Head of caudate nucleus (tissue), 42 donors: ENCODE measurements at places on chromosomes 4 and X.

DNA sequence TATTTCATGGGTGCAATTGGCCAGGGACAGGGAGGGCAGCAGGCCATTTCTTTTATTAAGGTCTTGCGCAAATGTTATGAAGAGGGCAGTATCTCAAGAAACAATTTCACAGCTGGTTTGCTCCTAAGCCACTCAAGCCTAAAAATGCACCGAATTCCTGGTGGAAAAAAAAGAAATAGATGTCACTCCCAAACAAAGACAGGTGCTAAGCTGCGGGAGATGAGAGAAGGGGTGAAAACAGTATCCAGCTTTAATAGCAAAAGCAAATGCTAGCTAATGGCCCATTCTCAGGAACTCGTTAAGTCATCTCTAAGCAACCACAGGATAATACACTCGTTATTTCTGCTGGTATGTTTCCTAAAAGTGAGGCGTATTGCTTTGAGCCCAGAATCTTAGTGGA lies 116.4 kb downstream of the ARX start:
- no peak for DNase-seq

GRCh38 chr4:14168919-14169318 lies 541.4 kb upstream of the BOD1L1 start:
- DNase-seq: no peak

DNA sequence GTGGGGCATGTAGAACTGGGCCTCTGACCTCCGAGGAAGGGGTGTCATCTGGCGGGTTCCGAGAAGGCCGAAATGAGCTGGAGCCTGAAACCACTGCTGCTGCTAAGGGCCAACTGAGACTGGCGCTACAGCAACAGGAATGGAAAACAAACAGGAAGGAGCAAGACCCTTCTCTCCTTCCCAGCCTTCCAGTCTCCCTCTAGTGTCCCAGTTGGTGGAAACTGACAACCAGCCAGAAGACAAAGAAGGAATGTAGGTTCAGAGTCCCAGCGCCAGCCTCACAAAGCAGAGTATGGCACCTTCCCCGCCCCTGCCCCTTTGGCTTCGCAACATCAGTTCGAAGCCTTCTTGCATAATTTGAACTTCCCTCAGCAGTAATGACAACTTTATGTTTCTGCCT lies 24.4 kb upstream of the PDZD4 start:
- no peak for DNase-seq

- DNase-seq: peak; percentile 82
Observed at GRCh38 chr4:139176302-139177048, 543 bp downstream of the ELF2 start.

DNA sequence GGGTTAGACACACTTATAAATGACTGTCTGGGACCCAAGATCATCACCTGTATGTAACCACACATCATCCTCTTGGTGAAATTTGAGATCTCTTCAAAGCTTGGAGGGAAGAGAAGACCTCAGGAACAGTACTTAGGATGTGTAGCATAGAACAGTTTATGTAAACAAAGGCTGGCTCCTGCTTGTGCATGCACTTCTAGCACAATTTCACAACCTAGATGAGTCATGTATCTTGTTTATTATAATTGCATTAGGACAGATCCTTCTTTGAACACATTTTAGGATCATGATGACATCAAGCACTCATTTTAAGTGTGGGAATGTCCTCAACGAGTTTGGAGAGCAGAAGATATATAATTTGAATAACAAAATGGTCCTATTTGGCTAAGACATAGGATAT lies 26.3 kb upstream of the ZMAT1 start:
- no peak for DNase-seq

DNA sequence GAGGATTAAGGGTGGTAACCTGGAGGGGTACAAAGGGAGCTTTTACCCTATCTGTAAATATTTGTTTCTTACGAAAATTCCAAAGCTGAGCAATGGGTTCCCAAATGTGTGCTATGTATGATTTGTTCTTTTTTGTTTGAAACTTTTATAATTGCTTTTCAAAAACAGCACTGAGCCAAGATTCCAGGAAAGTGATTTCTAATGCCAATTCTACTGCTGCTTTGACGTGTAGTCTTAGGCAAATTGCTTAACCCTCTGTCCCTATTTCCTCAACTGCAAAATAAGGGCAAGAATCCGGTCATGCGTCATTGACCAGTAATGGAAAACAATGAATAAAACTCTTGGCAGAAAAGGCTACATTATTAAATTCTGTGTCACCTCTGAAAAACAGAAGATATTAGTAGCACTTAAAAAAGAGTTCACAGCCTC lies 454.7 kb downstream of the IL15 start:
- DNase-seq: no peak

DNA sequence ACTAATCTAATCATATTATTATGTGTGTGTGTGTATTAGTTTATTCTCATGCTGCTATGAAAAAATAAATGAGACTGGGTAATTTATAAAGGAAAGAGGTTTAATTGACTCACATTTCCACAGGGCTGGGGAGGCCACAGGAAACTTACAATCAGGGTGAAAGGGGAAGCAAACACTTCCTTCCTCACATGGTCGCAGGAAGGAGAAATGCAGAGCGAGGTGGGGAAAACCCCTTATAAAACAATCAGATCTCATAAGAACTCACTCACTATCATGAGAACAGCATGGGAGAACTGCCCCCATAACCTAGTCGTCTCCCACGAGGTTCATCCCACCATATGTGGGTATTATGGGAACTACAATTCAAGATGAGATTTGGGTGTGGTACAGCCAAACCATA lies 190.9 kb upstream of the TAPT1 start:
- DNase-seq: no peak

DNA sequence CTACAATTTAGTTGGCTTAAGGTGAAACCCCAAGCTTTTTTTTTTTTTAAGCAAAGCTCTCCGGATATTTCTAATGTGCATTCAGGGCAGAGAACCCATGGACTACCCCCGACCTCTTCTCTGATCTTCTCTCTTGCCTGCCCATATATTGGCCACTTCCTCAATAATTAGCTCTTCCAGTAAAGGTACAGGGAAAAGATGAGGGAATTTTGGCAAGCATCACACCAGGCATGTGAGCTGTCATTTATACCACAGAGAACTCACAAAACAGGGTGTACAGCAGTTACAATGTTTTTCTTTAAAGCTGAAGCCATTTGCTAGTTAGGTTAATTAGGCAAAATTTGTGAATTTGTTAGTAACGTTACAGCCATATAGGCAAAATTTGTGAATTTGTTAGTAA lies 73.3 kb downstream of the GAB1 start:
- no peak for DNase-seq

DNA sequence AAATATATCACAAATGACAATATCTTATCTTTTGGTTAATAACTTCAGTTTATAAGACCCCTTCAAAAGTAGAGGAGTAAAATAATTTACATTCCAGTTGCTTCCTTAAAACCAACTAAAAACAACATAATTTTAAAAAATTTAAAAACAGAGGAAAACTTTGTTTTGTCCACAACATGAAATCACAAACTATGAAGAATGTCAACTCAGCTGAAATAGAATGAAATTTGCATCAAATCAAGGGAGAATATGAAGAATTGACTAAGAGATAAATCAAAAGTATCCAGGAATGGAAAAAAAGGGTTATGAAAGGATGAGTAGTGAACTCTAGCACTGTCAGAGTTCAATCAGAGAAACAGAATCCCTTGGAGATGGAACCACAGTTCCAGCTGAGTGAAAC lies 2.2 kb upstream of the YY2 start:
- DNase-seq: no peak

- DNase-seq: no peak
Observed at GRCh38 chr4:139808808-139809756, 143.5 kb downstream of the MGST2 start.

DNA sequence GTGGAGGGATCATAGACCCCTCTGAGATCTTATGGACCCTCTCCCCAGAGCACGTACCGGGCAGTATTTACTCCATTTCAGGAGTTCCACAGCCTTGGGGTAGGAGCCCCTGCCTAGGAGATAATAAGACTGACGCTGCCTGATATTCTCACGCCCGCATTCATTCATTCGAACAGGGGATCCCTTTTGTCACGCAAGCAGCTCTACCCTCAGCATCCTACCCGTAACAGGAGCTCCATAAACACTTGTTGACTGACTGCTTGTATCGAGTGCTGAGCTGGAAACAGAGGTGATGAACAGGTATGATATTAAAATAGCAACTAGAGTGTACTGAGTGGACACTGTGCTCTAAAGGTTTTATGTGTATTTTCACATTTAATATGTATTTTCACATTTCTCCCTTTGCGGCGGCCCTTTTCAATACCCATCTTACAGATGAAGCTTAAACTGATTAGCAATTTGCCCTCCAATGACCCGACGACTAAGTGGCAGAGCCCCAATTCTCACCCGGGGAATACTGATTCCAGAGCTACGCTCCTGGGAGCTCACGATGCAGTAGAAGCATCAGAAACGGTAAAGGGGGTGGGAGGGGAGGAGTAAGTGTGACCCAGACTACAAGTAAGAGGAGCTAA lies 888 bp downstream of the RAB28 start:
- no peak for DNase-seq

GRCh38 chrX:16664626-16665025 lies 14.7 kb downstream of the S100G start:
- no peak for DNase-seq

DNA sequence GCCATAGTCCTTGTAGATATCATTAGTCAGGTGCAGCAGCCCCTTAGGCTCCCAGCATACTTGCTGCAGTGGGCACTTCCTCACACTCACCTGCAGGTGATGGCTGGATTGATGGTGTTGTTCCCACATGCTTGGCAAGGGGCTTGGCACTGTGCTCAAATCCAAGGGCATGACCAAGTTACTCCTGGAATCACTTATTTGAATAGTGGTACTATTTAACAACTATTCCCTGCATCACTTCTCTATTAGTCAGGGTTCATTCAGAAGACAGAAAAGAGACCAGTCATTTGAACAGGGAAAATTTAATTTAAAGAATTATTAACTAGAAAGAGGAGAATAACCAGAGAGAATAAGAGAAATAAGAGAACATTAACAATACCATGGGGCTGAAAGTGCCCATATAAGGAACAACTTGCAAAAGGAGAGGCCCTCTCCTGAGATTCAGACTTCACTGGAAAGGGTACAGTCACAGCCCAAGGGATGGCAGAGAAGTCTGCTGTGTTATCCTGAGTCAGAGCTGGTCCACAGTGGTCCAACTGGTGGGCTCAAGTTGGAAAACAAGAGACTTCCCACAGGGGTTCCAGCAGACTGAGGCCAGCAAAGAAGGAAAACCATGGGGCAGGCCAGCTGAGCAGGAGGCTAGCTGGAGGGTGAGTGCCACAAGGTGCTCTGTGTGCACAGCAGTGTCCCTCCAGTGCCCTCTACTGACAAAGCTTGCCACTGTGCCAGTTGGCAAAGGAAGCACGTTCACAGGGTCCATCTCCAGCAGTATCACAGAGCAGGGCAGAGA lies 9.8 kb downstream of the SPP1 start:
- DNase-seq: peak; percentile 92

DNA sequence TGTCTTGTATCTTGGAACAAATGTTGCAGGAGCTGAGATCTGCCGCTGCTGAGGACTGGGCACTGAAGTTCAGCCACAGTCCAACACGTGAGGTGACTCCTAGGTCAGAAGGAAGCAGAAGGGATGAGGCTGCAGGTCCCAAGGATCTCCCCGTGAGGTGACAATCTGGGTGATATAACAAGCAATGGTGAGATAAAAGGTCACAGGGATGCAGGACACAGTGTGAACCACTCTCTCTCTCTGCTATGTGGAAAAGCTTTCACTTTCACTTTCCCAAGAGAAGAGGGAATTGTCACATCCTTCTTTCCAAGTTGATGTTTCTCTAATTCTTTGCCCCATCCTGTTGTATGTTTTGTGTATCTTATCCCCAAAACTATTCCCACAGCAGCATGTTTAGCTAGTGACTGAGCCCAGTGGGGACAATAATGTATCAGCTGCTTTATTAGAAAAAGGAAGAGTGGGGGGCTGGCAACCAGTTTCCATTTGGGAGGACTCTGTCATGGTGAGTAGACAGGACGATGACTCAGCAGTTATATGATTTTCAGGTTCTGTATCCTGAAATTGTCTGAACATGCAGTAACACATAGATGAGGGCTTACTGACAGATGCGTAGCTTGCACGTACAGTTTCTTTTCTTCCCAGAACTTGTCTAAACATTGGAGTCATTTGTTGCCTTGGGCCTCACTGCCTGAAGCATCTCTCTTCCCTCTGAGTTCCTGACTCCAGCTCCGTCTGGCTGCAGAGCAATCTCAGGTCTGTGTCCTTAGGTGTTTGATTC lies 1415.8 kb upstream of the TENM3 start:
- peak; percentile 28 for DNase-seq

GRCh38 chrX:139224953-139225665 lies 305.4 kb upstream of the F9 start:
- no peak for DNase-seq

DNA sequence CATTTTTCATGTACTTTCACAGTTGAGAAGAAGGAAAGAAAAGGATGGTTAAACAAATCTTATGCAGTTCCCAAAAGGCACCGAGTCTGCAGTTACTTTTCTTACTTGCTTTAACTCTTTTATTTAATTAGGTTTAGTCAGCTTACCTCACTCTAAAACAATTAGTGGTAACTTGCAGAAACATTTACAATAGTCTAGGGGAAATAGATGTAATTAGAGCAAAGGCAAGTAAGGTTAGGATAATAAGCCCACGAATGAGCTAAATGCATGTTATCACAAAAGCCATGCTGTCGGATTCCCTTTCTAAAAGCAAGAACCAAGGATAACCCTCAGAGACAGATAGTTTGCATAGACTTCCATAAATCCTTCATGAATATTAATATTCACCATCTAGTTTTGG lies 82.0 kb upstream of the VCX2 start:
- no peak for DNase-seq
